Activated CD4-positive, alpha-beta memory T cell treated with anti-CD3 and anti-CD28 coated beads, Interleukin-2, amount 10 ng/mL, durations not matched to agents 7 days and 5 days (primary cell): ENCODE measurements at places on chromosomes 3 and 15. TPM values are rescaled to one million over a fixed set of nuclear protein-coding genes. Genes with fewer than 3 reads are reported as not detected.

- peaks cover 14% of the 10 kb centered on the region for H3K27me3 ChIP-seq
- H3K27ac ChIP-seq, result no peak overlapping the region
- no peak for DNase-seq
- H3K36me3 ChIP-seq, result no peaks in the 10 kb centered on the region
- H3K4me1 ChIP-seq, result no peaks in the 10 kb centered on the region
Measured at GRCh38 chr3:187450431-187451190, 82.4 kb downstream of the RTP4 start.

GRCh38 chr3:133977568-133977967 lies 52.2 kb downstream of the SLCO2A1 start:
- H3K4me1 ChIP-seq, result no peaks in the 10 kb centered on the region
- no peak overlapping the region for H3K27ac ChIP-seq
- no peak overlapping the region for H3K4me3 ChIP-seq
- no peak for DNase-seq

GRCh38 chr3:17032407-17033034 lies 147.8 kb downstream of the PLCL2 start:
- peaks cover 12% of the 10 kb centered on the region for H3K36me3 ChIP-seq
- peaks cover 46% of the 10 kb centered on the region for H3K4me1 ChIP-seq
- H3K4me3 ChIP-seq, result no peak overlapping the region
- no peak overlapping the region for H3K27ac ChIP-seq
- no peak for DNase-seq
- no peaks in the 10 kb centered on the region for H3K27me3 ChIP-seq

- no peak overlapping the region for H3K4me3 ChIP-seq
- peaks cover 16% of the 10 kb centered on the region for H3K36me3 ChIP-seq
- no peaks in the 10 kb centered on the region for H3K4me1 ChIP-seq
- H3K27me3 ChIP-seq, result no peaks in the 10 kb centered on the region
Measured at GRCh38 chr15:65909831-65910230, 40.5 kb downstream of the RAB11A start.

GRCh38 chr15:34436126-34436955 lies 1.3 kb downstream of the GOLGA8A start:
- H3K4me1 ChIP-seq, result peaks cover 11% of the 10 kb centered on the region
- peak; percentile 18 for DNase-seq
- H3K27me3 ChIP-seq, result peaks cover 3% of the 10 kb centered on the region
- peak overlapping the region; percentile 52 for H3K27ac ChIP-seq
- H3K4me3 ChIP-seq, result peak overlapping the region; percentile 76
- H3K36me3 ChIP-seq, result peaks cover 18% of the 10 kb centered on the region

- no peaks in the 10 kb centered on the region for H3K27me3 ChIP-seq
- no peaks in the 10 kb centered on the region for H3K36me3 ChIP-seq
- no peak overlapping the region for H3K27ac ChIP-seq
Measured at GRCh38 chr3:35602395-35602936, 36.9 kb upstream of the ARPP21 start.

IL17RD gene
- 0.05 TPM for total RNA-seq

A4GNT gene
- total RNA-seq, result not detected

PAQR5 gene
- not detected for total RNA-seq
